ENCODE measurements at places on chromosomes 4 and X.

DNA sequence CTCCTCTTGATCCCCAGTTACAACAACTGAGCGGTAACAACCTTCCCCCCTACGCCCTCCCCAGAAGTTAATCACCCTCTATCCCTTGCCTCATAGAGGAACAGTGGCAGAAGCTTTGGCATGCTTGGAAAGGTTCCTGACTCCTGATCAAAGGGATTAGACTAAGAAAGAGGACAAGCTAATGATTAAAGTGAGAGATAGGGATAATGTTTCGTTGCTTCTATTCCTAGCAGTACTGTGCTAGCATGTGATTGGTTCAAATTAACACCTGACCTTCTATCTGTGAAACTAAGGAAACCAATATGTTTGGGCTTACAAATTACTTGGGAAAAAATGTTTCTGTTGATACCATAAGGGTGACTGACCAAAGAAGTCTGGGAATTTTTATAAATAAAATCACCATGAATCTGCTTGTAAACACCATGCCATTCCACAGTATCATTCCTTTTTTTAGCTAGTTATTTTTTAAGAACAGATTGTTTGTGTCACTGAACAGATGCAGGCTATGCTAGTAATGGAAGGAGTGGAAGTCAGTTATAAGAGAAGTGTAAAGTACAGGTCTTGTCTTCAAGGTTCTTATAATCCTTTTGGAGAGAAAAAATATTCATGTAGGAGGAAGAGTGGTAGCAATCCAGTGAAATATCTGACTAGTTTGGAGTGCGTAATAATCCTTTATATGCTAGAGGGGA is 11.3 kb upstream of the ATP1B4 start:
- DNase-seq: no peak

GRCh38 chrX:129721870-129722269 is 16.9 kb upstream of the XPNPEP2 start:
- no peak for DNase-seq

- no peak for DNase-seq
These were observed 43.9 kb downstream of the GABRB1 start for GRCh38 chr4:47075262-47075661.

- DNase-seq: no peak
These were observed 84.2 kb upstream of the TLL1 start for GRCh38 chr4:165788686-165789463.

- DNase-seq: no peak
These were observed 99.0 kb downstream of the ANOS1 start for GRCh38 chrX:8632924-8633323.

- DNase-seq: no peak
These were observed 111.4 kb downstream of the VSIG4 start for GRCh38 chrX:65928522-65928921.

GRCh38 chr4:170723171-170723570 is 633.4 kb upstream of the AADAT start:
- DNase-seq: no peak

- DNase-seq: no peak
These were observed 172.5 kb upstream of the GPC4 start for GRCh38 chrX:133587818-133588217.

DNA sequence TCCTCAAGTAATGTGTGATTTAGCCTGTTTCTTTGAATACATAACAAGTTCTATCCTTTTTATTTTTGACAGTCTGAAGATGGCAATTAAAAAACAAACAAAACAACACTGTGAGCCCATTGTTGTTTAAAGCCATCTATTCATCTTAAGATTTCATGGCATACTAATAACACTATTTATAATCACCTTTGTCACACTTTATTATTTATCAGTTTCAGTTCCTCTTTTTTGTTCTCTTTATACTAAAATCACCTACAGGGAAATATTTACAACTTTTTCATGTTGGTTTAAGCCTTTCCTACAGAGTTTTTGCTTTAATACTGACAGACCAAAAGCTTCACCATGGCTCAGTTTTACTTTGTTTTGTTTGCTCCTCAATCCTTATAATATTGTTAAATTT is 247.4 kb upstream of the CTSO start:
- DNase-seq: no peak

GRCh38 chr4:165537028-165537648 is 158.3 kb downstream of the CPE start:
- no peak for DNase-seq

GRCh38 chr4:2689825-2690700 is 66.1 kb downstream of the TNIP2 start:
- no peak for DNase-seq

DNA sequence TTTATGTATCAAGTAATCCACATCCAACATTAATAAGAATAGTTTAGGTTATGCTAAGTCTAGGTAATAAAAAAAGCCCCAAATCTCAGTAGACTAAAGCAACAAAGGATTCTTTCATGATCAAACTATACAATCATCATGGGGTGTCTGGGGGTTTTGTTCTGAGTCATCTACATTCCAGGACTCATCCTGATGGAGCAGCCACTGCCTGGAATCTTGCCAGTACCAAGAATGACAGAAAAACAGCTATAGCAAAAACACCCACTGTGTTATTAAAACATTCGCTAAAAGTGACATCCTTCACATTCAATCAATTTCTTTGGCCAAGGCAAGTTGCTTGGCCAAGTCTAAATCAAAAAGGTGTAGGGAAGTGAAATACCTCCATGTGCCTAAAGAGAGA is 3.9 kb upstream of the ARHGEF38 start:
- DNase-seq: no peak

DNA sequence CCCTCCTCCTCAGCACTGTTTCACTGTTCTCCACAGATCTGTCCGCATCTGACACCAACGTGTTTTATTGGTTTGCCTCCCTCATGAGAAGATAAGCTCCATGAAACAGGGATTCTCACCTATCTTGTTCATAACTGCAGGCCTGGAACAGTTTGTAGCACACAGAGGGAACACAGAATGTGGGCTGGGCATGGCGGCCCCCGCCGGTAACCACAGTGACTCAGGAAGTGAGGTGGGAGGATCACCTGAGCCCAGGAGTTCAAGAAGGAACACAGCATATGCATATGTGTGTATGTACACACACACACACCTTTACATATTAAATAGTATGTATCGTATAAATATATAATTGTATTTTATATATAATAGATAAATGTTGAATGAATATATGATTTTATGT is 168.6 kb downstream of the AFAP1 start:
- DNase-seq: no peak

- DNase-seq: no peak
These were observed 28.3 kb downstream of the TMEM144 start for GRCh38 chr4:158238575-158238974.

DNA sequence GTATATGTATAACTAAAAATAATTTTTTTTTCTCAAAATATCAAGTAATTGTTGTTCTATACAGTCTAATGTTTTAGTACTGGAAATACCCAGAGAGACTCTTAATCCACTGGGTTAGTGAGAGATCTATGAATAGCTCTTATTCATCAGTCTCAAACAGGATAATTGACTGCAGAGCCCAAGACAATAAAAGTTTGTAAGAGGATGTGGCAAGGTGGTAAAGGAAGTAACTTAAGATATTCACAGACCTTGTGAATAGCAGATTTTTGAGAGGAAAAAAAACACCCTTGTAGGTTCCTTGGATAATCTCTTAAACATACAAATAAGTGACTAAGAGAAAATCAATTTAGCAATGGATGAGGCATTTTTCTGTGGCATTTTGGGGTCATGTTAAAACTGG is 210.9 kb upstream of the FAM241A start:
- no peak for DNase-seq

DNA sequence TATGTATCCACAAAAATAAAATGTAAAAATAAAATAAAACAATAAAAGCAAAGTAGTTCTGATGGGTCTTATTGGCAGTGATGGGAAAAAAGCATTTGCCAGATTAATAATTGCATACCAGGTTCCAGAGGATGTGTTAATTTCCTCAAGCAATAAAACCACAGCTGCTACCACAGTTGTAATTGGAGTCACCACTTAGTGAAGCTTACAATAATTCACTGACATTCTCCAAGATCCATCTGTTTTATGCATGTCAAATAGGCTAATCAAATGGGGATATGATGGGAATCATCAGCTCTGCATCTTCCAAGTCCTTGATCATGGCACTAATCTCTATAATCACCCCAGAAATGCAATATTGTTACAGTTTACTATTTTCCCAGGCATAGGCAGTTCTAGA is 123.5 kb upstream of the EMCN start:
- no peak for DNase-seq

- peak; percentile 20 for DNase-seq
These were observed 27.3 kb downstream of the PRDX4 start for GRCh38 chrX:23694606-23695005.

DNA sequence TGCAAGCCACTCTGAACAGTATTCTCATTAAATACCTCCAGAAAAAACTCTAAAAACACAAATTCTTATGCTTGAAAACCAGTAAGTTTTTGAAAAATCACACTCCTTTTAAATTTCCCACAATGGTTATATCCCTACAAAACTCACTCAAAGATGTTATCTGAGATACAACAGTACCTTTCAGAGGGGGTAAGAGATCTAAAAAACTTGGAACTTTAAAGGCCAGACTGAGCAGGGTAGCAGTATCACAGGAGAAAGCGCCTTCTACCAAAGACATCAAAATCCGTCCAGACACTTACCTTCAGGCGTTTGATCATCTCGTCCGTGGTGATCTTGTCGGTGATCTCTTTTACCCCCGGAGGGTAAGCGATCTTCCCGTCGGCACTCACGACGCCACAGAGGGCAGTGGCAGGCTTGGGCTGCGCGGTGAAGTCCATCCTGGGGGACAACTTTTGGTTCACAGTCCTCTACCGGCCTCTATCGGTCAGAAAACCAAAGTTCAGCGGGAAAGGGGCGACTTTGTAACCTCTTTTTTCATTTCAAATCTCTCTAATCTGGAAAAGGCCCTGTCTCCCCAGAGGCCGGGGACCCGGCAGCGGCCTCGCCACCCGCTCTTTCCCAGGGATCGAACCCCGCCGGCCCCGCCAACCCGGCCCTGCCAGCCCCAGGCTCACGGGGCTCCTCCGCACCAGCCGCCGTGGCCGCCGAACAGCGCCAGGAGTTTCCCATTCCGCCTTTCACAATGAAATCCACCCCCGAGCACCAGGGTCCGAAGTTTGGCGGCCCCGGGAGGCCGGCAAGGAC is 1.4 kb downstream of the PDS5A start:
- peak; percentile 50 for DNase-seq

DNA sequence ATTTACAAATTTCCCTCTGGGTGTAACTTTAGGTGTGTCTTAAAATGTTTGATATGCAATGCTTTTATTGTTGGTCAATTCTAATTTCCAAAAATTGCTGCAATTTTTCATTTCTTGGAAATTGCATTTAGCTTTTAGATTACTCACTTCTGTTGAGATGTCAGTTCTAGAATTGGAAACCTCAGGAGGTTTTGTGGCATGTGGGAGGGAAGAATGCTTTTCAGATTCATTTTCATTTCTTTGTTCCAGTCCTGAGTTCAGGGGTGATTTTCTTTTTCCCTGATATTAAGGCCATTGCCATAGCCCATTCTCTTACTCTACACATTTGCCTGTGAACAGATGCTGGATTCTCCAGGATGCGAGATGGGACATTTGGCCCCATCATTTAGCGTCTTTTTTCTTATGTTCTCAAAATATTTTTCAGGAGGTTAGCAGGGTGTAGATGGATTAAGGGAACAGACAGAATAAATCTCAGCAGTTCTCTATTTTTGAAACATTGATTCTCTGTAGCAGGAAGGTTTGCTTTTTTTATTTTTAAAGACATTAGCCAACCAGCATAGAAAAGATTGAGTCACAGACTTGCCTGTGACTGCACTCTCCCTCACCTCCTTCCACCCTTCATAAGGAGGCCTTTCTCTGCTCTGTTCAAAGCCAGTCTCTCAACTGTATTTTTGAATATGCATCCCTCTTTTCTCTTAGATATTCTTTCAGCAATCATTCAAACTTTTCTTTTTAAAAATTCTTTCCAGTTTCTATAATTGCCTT is 238.4 kb upstream of the ANXA3 start:
- no peak for DNase-seq

DNA sequence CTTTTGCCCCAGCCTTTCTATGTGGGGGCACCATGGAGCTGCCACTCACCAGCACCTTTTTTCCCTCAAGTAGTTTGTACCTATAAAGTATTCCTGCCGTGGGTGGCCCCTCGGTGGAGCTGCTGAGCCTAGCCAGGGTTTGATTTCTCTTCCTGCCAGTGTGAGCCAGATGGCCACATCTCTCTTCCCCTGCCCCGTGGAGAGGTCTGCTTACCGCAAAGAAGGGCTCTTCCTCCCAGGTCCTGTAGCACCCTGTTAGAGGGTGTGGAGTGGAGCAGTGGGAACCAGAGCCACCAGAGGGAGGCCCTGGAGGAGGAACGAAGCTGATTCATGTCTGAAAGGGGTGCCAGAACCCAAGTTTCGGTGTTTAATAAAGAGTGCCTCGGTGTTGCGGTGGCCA is 95.4 kb downstream of the PTTG2 start:
- no peak for DNase-seq

DNA sequence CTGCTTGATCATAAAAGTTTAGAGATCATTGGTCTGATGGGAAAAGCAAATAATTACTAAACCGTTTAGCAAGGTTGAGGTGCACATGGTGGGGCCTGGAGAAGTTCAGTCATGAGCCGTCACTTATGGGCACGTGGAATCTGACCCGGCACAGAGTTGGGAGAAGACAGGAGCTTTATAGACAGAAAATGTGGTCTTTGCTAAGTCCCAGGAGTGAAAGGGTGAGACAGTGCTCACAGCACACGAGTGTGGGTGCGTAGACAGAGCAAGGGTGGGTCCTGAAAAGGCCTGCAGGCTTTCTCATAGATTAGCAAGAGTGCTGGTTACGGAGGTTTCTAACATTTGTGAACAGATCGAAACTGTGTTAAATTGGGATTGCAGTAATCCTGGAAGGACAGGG is 43.8 kb downstream of the HTT start:
- no peak for DNase-seq

DNA sequence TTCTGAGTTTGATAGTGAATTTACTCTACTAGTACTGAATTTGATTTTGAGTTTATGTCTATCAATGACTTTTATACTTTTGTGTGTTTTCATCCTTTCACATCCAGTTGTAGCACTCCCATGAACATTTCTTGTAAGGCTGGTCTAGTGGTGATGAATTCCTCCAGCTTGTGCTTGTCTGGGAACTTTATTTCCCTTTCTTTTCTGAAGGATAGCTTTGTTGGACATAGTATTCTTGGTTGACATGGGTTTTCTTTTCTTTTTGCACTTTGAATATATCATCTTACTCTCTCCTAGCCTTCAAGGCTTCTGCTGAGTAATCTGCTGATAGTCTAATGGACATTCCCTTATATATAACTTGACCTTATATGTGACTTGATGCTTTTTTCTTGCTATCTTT is 32.5 kb upstream of the IL2 start:
- DNase-seq: no peak

- DNase-seq: no peak
These were observed 6.9 kb upstream of the AFF1 start for GRCh38 chr4:86927843-86928395.
